Effector memory CD8-positive, alpha-beta T cell (primary cell): ENCODE measurements at places on chromosomes 1 and 21.

DNA sequence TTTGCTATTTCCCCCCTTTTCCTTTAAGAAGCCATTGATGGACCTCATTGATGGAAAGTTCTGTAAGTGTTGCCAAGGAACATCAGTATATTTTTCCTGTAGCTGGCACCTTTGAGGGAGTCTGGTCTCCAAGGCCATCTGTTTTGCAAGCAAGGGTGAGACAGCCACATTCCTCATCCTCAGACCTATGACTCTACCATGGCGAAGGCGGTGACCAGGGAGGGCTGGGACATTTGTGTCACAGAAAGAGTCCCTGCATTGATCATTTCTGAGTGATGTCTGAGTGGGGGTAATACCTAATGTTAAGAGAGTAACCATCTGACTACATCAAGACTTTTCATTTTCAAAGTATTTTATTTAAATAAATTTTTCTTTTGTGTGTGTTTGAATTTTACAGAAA lies 35.4 kb downstream of the KIAA0040 start:
- peaks cover 19% of the 10 kb centered on the region for H3K27me3 ChIP-seq
- peaks cover 6% of the 10 kb centered on the region for H3K36me3 ChIP-seq
- no peak for DNase-seq
- H3K27ac ChIP-seq = no peak overlapping the region
- H3K4me3 ChIP-seq = no peak overlapping the region
- H3K4me1 ChIP-seq = peaks cover 25% of the 10 kb centered on the region

DNA sequence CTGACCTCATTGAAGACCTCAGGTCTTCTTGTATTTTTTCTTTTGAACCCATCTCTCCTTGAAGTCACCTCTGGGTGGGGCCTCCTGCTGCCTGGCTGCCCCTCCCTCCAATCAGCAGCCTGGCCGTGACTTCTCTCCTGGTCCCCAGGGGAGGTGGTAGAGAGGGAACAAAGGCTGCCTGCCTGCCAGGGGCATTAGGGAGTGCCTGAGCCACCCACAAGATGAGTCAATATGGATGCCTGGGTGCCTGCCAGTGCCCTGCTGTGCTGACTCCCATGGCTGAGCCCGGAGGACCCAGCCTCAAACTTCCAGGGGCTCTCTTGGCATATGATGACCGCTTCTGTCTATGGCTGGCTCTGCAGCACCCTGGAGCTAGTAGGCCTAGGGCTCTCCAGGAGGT lies 5.3 kb upstream of the CDCP2 start:
- H3K36me3 ChIP-seq = no peaks in the 10 kb centered on the region
- no peaks in the 10 kb centered on the region for H3K27me3 ChIP-seq
- H3K27ac ChIP-seq = no peak overlapping the region
- H3K4me3 ChIP-seq = no peak overlapping the region
- no peak for DNase-seq

- peaks cover 20% of the 10 kb centered on the region for H3K27me3 ChIP-seq
- H3K4me1 ChIP-seq = no peaks in the 10 kb centered on the region
- peaks cover 2% of the 10 kb centered on the region for H3K36me3 ChIP-seq
- DNase-seq = no peak
These were observed 101.2 kb downstream of the GDAP2 start for GRCh38 chr1:117828201-117828600.

- no peak overlapping the region for H3K4me3 ChIP-seq
- no peaks in the 10 kb centered on the region for H3K4me1 ChIP-seq
- no peak for DNase-seq
- no peaks in the 10 kb centered on the region for H3K27me3 ChIP-seq
- H3K36me3 ChIP-seq = no peaks in the 10 kb centered on the region
These were observed 139.8 kb downstream of the NCAM2 start for GRCh38 chr21:21137986-21138385.

DNA sequence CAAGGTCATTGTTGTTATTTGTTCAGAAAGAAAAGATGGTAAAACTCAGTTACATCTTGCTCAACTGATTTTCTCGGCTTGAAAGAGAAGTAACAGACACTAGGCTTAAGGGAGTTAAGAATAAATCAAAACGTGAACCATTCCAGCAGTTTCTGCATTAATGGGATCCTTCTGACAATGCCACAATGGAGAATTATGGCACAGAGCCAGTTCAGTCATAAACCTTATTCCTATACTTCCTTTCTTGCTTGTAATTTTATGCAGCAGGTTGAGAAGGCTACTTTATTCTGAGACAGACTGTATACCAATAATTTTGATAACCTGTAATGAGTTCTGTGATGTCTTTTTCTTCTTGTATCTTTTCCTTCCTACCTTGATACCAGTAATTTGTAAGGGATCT lies 167.0 kb downstream of the C1orf21 start:
- H3K36me3 ChIP-seq = peaks cover 6% of the 10 kb centered on the region
- no peak for DNase-seq
- peaks cover 17% of the 10 kb centered on the region for H3K4me1 ChIP-seq
- no peaks in the 10 kb centered on the region for H3K27me3 ChIP-seq

GRCh38 chr1:62110198-62110817 lies 84.3 kb upstream of the L1TD1 start:
- H3K4me1 ChIP-seq = no peaks in the 10 kb centered on the region
- H3K27ac ChIP-seq = no peak overlapping the region
- no peaks in the 10 kb centered on the region for H3K27me3 ChIP-seq
- H3K36me3 ChIP-seq = peaks cover 7% of the 10 kb centered on the region
- H3K4me3 ChIP-seq = no peak overlapping the region

DNA sequence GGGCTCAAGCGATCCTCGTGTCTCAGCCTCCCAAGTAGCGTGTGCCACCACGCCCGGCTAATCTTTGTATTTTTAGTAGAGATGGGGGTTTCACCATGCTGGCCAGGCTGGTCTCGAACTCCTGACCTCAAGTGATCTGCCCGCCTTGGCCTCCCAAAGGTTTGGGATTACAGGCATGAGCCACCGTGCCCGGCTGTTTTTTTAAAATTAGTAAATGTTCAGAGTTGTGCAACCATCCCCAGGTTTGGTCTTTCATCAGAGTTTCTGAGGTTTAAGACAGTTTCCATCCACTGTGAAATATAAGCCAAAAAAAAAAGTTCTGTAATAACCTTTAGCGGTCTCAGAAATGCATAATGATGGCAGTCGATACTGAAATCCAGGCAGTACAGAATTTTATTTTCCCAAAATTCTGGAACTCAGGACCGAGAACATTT lies 550 bp upstream of the SYT11 start:
- peaks cover 23% of the 10 kb centered on the region for H3K4me1 ChIP-seq
- peak overlapping the region; percentile 96 for H3K27ac ChIP-seq
- H3K27me3 ChIP-seq = no peaks in the 10 kb centered on the region
- peak overlapping the region; percentile 87 for H3K4me3 ChIP-seq
- peaks cover 26% of the 10 kb centered on the region for H3K36me3 ChIP-seq

GRCh38 chr1:19454265-19455146 lies 30.8 kb downstream of the CAPZB start:
- H3K27ac ChIP-seq = peak overlapping the region; percentile 96
- no peak for DNase-seq
- no peaks in the 10 kb centered on the region for H3K27me3 ChIP-seq
- H3K36me3 ChIP-seq = peaks cover 30% of the 10 kb centered on the region
- H3K4me3 ChIP-seq = peak overlapping the region; percentile 61

GRCh38 chr21:37098751-37099150 lies 25.7 kb downstream of the TTC3 start:
- no peaks in the 10 kb centered on the region for H3K27me3 ChIP-seq
- peaks cover 9% of the 10 kb centered on the region for H3K36me3 ChIP-seq
- no peak overlapping the region for H3K4me3 ChIP-seq
- no peak overlapping the region for H3K27ac ChIP-seq

- H3K4me1 ChIP-seq = peaks cover 1% of the 10 kb centered on the region
- H3K27me3 ChIP-seq = peaks cover 78% of the 10 kb centered on the region
- no peak overlapping the region for H3K4me3 ChIP-seq
- no peak for DNase-seq
- no peaks in the 10 kb centered on the region for H3K36me3 ChIP-seq
- H3K27ac ChIP-seq = no peak overlapping the region
These were observed 114.7 kb upstream of the WNT4 start for GRCh38 chr1:22257290-22258275.

GRCh38 chr1:151058692-151059091 lies 730 bp downstream of the CDC42SE1 start:
- peaks cover 65% of the 10 kb centered on the region for H3K4me1 ChIP-seq
- H3K27ac ChIP-seq = peak overlapping the region; percentile 98
- DNase-seq = no peak
- H3K36me3 ChIP-seq = peaks cover 62% of the 10 kb centered on the region
- H3K4me3 ChIP-seq = peak overlapping the region; percentile 95
- no peaks in the 10 kb centered on the region for H3K27me3 ChIP-seq

- H3K27me3 ChIP-seq = no peaks in the 10 kb centered on the region
- peak overlapping the region; percentile 63 for H3K27ac ChIP-seq
- H3K4me1 ChIP-seq = peaks cover 57% of the 10 kb centered on the region
- DNase-seq = no peak
- no peak overlapping the region for H3K4me3 ChIP-seq
These were observed 57.2 kb downstream of the AKT3 start for GRCh38 chr1:243792891-243793290.

DNA sequence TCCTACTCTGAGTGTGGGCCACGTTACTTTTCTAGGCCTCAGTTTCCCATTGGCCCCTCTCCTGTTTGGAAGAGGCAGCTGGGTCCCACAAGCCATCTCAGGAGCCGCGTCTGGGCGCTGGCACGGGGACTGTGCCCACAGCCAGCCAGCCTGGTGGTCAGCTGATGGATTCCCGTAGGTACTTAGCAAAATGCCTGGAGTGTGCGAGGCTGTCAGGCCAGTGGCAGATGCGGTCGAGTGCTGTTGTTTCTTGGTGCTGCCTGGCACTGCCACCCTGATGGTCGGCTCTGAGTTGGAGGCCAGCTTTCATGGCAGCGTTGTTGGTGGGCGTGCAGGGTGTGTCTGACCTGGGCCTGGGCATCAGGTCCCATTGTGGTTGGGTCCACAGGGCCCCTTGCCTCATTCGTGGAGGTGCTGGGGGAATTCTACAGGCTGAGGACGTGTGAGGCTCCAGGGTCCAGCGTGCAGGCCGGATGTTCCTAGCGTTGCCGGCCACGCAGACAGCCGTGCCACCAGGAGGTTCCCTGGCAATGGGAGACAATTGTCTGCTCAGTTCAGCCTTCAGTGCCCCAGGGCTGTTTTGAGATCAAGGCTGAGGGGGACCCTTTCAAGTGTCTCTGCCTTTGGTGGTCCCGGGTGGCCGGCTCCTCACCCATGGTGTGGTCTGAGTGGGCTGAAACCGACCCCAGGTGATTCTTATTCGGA lies 20.9 kb downstream of the SKI start:
- no peaks in the 10 kb centered on the region for H3K36me3 ChIP-seq
- H3K27ac ChIP-seq = peak overlapping the region; percentile 78
- H3K27me3 ChIP-seq = no peaks in the 10 kb centered on the region
- peaks cover 38% of the 10 kb centered on the region for H3K4me1 ChIP-seq
- no peak for DNase-seq
- H3K4me3 ChIP-seq = no peak overlapping the region

- H3K4me3 ChIP-seq = peak overlapping the region; percentile 74
- H3K27me3 ChIP-seq = no peaks in the 10 kb centered on the region
- DNase-seq = peak; percentile 69
- peaks cover 77% of the 10 kb centered on the region for H3K36me3 ChIP-seq
- H3K4me1 ChIP-seq = peaks cover 53% of the 10 kb centered on the region
These were observed 2.8 kb upstream of the NUP210L start for GRCh38 chr1:154157520-154158306.

DNA sequence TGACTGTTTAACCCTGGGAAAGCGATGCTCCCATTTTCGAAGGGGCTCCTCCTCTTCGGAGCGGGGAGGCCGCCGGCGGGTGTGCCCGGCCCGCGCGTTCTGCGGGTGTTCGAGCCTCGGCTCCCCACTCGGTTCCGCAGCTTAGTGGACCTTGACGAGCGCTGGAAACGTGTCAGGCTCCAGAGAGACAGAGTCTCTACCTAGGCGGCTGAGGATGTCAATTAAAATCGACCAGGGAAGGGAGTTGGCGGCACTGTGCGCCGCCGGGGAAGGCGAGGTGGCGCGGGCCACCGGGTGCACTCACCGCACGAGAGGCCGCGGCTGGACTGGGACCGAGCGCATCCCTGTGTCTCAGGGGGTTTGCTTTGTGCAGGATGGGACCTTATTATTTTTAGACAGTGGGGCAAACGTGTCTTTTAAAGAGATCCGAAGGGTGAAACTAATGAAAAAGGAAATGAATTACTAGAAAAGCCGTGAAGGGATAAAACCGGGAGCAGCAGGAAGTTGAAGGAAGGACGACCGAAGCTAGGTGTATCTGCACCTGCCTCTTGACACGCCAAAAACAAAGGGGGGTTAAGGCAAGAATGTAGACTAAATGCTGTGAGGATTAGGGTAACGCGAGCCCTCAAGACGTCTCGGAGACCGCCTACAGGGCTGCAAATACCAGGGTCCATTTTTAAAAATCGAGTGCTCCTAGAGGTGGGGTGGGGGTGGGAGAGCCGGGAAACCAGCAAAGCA lies 5.6 kb downstream of the LHX4 start:
- H3K4me3 ChIP-seq = peak overlapping the region; percentile 66
- DNase-seq = no peak
- H3K4me1 ChIP-seq = peaks cover 24% of the 10 kb centered on the region
- no peak overlapping the region for H3K27ac ChIP-seq
- H3K27me3 ChIP-seq = peaks cover 92% of the 10 kb centered on the region

DNA sequence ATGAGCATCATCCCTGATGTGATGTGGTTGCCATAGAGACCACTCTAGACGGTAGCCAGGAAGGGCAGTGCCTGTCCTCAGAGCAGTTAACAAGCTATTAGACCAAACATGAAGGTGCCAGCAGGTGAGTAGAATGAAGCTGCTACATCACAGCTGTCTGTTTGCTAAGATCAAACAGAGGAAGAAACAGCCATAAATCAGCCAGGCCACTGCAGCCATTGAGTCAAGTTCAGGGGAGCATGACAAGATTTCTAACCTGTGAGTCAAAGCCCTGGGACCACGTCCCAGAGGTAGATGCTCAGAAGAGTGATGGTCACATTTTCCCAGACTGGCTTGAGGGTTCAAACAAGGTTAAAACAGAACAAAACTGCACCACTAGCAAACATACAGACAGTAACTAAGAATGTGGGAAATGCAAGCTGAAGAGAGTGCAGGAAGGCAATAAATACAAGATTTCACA lies 450.6 kb upstream of the DAB1 start:
- no peaks in the 10 kb centered on the region for H3K36me3 ChIP-seq
- H3K27me3 ChIP-seq = no peaks in the 10 kb centered on the region
- no peaks in the 10 kb centered on the region for H3K4me1 ChIP-seq
- H3K27ac ChIP-seq = no peak overlapping the region
- H3K4me3 ChIP-seq = no peak overlapping the region
- no peak for DNase-seq

- no peak for DNase-seq
- H3K27ac ChIP-seq = peak overlapping the region; percentile 46
- H3K4me1 ChIP-seq = no peaks in the 10 kb centered on the region
- H3K4me3 ChIP-seq = no peak overlapping the region
These were observed 236.9 kb downstream of the RPS6KC1 start for GRCh38 chr1:213287987-213288386.

GRCh38 chr1:59215766-59216291 lies 81.1 kb upstream of the FGGY start:
- H3K27ac ChIP-seq = no peak overlapping the region
- no peak for DNase-seq
- peaks cover 3% of the 10 kb centered on the region for H3K36me3 ChIP-seq
- H3K27me3 ChIP-seq = no peaks in the 10 kb centered on the region
